ENCODE measurements at places on chromosomes 2 and 18.

DNA sequence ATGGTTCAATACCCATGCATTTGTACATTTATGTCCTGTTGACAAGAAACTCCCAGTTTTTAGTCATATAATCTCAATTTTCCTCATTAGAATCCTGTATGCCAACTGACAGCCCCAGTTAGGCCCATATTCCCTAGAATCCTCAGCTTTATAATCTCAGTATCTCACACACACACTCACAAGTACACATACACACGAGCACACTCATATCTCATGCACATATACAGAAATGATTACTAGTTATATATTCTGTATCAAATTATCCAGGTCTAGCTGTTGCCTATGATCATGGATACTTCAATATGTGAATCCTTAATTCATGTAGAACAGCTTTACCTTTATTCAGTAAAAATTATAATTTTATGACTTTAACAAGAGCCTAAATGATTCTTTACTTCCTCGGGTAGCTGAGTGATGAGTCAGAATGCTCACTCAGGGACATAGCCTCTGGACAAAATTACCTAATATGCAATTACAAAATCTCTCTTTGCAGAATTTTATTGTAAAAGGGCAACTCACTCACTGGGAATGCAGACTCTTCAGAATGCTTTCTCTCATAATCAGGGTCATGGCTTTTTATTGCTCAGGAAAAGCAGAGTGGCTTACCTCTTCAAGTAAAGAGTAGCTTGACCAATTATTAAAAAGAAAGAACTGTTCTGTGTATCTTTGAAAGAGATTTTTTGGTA lies 193.6 kb upstream of the PIK3C3 start:
- DNase-seq: no peak

GRCh38 chr2:111121028-111121827 lies 514 bp downstream of the BCL2L11 start:
- DNase-seq: no peak

- no peak for DNase-seq
Observed at GRCh38 chr2:230765611-230766300, 53.1 kb downstream of the CAB39 start.

GRCh38 chr18:7722955-7723354 lies 155.8 kb downstream of the PTPRM start:
- no peak for DNase-seq

- no peak for DNase-seq
Observed at GRCh38 chr2:44972771-44973535, 31.5 kb downstream of the SIX3 start.

- no peak for DNase-seq
Observed at GRCh38 chr2:239973386-239973785, 51.8 kb downstream of the NDUFA10 start.

- DNase-seq: no peak
Observed at GRCh38 chr2:241929551-241930490, 60.3 kb downstream of the RTP5 start.

GRCh38 chr2:238024986-238025385 lies 35.8 kb upstream of the SCLY start:
- DNase-seq: no peak

Measured in stimulated activated CD8-positive, alpha-beta memory T cell treated with anti-CD3 and anti-CD28 coated beads, Interleukin-2, amount 100 ng/mL, for 1 hour (primary cell).